ENCODE measurements at places on chromosomes 6 and 20.

- no peak for DNase-seq
These were observed 11.6 kb upstream of the C20orf204 start for GRCh38 chr20:64024141-64024990.

DNA sequence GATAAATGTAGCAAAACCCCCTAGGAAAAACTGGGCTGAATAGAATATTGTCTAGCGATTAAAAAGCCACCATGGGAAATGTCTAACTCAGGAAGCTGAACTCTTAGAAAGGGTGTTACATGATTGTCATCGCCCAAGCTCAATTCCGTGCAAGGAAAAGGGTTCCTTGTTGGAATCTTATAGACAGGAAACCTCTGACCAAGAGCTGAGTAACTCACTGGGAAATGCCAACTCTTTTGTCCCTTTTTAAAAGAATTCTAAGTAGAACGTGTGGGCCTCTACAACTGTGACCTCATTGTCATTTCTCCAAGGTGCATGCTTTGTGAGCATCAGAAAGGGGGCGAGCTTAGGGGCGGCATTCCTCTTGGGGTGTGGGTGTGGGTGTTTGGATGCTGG, 88.1 kb downstream of the SYNJ2 start:
- DNase-seq: no peak

DNA sequence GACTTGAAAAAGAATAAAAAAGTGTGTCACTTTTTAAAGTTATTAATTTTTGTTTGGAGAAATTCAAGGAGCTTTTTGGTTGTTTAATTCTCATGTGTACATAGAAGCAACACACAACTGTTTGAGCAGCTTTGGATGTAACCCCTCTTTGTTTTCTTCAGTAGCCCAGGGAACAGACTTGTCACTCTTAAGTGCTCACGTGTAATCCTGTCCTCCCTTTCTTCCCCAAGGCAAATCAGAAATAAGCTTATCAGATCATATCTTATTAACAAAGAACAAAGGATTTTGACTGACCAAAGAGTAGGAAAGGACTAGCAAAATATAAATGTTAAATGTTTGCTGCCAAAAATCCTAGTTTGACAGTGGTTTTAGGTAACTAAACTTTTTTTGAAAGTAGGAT, 7.3 kb upstream of the FLRT3 start:
- no peak for DNase-seq

GRCh38 chr6:83310046-83310445, 116.9 kb downstream of the RWDD2A start:
- no peak for DNase-seq

DNA sequence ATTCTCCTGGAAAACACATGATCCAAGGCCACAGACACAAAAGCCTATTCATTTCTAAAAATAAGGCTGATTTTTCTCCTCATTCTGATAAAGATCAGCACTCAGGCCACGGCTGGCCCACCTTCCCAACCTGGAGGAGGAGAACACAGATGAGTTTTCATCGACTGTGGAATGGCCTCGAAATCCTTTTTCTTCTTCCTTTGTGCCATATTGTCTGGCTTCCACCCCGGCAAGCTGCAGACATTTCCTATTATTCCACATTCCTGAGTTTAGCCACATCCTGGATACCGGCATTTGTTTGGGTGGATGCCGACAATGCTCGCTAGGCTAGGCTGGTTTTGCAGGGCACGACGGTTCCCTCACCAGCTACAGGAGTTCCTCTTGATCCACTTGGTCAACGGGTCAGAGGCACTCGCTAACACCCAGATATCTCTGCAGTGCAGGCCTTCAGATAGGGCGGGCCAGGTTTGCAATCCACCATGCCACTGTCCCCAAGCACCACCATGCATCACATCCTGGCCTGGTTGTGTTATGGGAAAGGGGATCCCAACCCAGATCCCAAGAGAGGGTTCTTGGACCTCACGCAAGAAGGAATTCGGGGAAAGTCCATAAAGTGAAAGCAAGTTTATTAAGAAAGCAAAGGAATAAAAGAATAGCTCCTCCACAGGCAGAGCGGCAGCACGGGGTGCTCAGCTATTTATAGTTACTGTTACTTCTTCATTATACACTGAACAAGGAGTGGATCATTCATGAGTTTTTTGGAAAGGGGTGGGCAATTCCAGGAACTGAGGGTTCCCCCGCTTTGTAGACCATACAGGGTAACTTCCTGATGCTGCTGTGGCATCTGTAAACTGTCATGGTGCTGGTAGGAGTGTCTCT, 4.2 kb upstream of the CTSZ start:
- no peak for DNase-seq

DNA sequence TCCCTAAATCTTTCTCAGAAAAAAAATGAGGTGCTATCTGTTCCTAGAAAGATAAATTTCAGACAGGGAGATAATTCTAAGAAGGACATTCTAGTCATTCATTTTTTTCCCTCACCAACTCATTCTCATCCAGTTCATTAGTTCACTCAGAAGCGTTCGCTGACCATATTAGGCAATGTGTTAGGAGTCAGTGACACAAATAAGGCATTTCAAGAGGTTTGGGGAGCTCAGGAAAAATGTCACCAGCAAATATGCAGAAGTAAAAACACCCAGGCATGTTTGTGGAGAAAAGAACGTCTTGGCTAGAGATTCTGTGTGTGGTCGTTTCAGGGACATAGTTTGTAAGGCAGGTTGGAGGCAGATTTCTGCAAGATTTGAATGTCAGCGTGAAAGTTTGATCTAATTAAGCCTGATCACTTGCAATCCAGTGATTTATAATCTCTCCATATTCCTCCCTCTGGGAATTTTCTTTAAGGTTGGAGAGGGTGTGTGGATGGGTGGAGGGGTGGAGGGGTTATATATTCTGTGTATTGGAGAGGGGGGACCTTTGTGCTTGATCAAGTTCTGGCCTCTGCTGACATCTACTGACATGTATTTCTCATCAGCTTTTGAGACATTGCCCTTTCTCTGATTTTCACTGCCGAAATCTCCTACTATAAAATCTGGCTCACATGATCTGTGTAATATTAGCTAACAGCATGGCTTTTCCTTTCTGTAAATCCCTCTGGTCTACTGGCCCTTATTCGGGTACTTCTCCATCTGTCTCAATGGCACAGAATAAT, 3.6 kb downstream of the MYCT1 start:
- DNase-seq: no peak

DNA sequence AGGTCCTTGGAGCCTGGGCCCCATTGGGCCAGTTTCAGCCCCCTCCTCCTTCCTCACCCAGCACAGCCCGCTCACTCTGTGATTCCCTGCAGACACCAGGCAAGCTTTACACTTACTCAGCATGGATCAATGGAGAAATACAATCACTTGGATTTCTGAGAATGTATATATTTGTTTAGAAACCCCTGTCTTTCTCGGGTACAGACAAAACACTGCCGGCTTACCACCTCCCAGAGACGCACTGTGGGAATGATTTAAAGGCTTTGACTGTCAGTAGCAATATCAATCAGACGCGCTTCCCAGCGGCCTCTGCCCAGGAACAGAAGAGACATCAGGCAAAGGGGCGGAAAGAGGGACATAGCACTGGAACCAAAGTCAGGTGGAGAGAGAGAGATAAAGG, 186.5 kb downstream of the MAFB start:
- DNase-seq: no peak

GRCh38 chr6:14312587-14312986, 195.0 kb downstream of the CD83 start:
- DNase-seq: no peak

DNA sequence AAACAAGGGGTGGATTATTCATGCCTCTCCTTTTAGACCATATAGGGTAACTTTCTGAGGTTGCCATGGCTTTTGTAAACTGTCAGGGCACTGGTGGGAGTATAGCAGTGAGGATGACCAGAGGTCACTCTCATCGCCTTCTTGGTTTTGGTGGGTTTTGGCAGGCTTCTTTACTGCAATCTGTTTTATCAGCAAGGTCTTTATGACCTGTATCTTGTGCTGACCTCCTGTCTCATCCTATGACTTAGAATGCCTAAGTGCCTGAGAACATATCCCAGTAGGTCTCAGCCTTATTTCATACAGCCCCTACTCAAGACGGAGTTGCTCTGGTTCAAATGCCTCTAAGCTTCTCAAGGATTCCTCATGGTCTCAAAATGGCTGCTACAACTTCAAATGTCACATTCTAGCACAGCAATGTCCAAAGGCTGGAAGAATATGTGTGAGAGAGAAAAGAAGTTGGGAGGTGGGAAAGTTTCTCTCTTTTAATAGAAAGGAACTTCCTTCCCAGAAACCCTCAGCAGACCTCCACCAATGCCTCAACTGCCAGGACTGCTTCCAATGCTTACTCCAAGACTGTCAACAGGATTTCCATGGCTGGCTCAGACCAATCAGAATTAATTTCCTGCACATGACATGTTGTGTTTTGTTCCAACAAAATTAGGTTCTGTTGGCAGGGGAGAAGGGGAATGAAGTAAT, 46.6 kb upstream of the SLC9A8 start:
- DNase-seq: no peak

- no peak for DNase-seq
These were observed 54.3 kb upstream of the PTPN1 start for GRCh38 chr20:50455656-50456451.

- DNase-seq: no peak
These were observed 33.4 kb downstream of the SNAI1 start for GRCh38 chr20:50015993-50016770.

DNA sequence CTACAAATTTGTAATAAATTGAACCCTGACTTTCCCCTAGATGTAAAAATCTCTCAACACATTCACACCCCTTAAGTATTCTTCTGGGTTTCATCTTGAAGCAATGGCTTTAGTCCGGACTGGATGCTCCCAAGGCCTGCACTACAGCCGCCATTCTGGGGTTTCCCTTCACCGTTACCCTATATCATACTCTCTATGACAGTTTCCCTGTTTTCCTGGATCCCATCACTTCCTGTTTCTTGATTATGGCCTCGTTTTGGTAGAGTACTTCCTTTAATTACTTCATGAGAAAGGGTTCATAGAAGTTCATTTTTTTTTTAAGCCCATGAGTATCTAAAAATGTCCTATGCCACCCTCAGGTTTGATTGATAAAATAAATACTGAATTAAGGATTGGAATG, 11.7 kb downstream of the FIG4 start:
- no peak for DNase-seq

GRCh38 chr20:36465109-36466080, 75.9 kb upstream of the MYL9 start:
- peak; percentile 12 for DNase-seq

- DNase-seq: no peak
These were observed 345.3 kb downstream of the CDKAL1 start for GRCh38 chr6:20879526-20879925.

GRCh38 chr20:15925376-15925775, 647.9 kb downstream of the KIF16B start:
- no peak for DNase-seq

DNA sequence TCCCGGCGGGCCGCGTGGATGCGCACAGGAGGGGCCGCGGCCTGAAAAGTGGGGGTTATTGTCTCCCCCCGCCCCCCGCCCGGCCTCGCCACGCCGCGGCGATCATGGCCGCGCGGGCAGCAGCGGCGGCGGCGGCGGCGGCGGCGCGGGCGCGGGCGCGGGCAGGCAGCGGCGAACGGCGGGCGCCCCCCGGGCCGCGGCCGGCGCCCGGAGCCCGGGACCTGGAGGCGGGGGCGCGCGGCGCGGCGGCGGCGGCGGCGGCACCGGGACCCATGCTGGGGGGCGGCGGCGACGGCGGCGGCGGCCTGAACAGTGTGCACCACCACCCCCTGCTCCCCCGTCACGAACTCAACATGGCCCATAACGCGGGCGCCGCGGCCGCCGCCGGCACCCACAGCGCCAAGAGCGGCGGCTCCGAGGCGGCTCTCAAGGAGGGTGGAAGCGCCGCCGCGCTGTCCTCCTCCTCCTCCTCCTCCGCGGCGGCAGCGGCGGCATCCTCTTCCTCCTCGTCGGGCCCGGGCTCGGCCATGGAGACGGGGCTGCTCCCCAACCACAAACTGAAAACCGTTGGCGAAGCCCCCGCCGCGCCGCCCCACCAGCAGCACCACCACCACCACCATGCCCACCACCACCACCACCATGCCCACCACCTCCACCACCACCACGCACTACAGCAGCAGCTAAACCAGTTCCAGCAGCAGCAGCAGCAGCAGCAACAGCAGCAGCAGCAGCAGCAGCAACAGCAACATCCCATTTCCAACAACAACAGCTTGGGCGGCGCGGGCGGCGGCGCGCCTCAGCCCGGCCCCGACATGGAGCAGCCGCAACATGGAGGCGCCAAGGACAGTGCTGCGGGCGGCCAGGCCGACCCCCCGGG, 637 bp downstream of the ARID1B start:
- peak; percentile 18 for DNase-seq

All from NCI-H187 (cell line).